Colonic mucosa (tissue), 4 donors: ENCODE measurements at places on chromosomes 5 and 9. TPM values are rescaled to one million over a fixed set of nuclear protein-coding genes. Genes with fewer than 3 reads are reported as not detected.
A peak's percentile ranks its signal among the peaks of the same experiment; 100 is the strongest.

TMC1 gene
- total RNA-seq, result 0.42 TPM

DNA sequence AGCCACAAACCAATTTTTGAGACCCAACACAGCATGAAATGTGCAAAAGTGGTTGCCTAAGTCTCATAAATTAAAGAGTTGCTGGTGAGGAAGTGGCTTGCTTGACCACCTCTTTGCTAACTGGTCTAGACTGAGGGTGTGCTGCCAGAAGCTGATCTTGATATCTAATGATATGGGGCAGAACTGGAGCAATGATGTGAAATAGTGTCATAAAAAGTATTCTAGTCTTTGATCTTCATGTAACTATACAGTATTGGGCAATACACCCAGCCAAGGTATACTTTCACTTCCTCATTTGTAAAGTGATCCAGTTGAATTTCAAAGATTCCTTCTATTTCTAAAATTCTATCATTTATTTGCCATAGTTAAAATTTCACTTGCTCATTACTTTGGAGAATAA is 5.9 kb upstream of the YTHDC2 start:
- DNase-seq, result no peak

SLC9A3 gene
- 70.0 TPM for total RNA-seq

- DNase-seq, result no peak
Observed at GRCh38 chr5:36985387-36985786, 108.8 kb downstream of the NIPBL start.

GRCh38 chr5:29005386-29005785 is 1967.0 kb upstream of the CDH9 start:
- no peak for DNase-seq

FGF10 gene
- total RNA-seq, result 5.1 TPM

DNA sequence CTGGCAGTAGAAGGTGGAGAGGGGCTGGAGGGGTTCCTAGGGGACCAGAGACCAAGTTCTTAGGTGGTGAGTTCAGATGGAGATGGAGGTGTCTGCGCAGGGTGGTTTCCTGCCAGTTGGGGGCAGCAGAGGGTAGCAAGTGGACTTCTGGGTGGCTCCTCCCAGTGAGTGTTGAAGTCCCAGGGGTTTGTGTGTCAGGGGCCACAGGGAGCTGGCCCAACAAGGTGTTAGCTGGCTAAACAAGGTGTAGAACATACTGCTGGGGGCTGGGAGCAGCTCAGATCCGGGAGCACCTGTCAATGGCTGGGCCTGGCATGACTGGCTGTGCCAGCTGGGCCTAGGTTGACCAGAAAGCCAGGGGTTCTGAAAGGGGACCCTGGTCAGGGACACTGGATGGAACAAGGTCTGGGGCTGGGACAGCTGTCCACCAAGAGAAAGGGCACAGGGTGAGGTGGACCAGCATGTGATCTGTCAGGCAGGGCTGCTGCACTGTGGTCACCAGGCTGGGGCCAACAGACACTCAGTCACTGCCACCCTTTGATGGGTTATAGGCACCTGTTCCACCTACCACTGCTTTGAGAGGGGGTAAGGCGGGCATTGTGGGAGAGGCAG is 35.6 kb downstream of the DAB2IP start:
- DNase-seq, result peak; percentile 90

- DNase-seq, result peak; percentile 86
Observed at GRCh38 chr9:114653556-114654159, 3.9 kb downstream of the TEX53 start.

DNA sequence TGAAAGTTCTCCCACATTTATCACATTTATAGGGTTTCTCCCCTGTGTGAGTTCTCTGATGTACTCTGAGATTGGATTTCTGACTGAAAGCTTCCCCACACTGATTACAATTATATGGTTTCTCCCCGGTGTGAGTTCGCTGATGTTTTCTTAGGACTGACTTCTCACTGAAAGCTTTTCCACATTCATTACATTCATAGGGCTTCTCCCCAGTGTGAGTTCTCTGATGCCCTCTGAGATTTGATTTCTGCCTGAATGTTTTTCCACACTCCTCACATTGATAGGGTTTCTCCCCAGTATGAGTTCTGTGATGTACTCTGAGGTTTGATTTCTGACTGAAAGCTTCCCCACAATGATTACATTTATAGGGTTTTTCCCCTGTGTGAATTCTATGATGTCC is 36.3 kb downstream of the ZNF782 start:
- DNase-seq, result no peak

DNA sequence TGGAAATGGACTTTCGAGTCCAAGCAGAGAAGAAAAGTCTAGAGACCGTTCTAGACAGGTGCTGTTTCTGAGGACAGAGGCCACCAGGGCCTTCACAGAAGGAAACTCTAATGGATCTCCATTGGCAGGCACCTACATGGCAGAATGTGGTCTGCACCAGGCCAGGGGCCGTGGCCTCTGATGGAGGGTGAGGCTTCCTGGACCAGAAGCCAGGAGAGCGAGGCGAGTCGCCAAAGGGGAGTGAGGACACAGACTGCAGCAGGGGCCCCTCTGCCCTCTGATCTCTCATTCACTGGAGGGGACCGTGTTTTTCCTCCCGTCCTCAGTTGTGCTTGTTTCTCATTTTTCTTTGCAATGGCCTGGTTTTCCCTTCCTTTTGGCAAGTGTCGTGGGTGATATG is 41.1 kb downstream of the ALG2 start:
- DNase-seq, result no peak

- DNase-seq, result no peak
Observed at GRCh38 chr9:135970128-135970815, 9.1 kb upstream of the UBAC1 start.
